ENCODE measurements at places on chromosomes 4 and X. TPM values are rescaled to one million over a fixed set of nuclear protein-coding genes. Genes with fewer than 3 reads are reported as not detected.
A peak's percentile ranks its signal among the peaks of the same experiment; 100 is the strongest.

DNA sequence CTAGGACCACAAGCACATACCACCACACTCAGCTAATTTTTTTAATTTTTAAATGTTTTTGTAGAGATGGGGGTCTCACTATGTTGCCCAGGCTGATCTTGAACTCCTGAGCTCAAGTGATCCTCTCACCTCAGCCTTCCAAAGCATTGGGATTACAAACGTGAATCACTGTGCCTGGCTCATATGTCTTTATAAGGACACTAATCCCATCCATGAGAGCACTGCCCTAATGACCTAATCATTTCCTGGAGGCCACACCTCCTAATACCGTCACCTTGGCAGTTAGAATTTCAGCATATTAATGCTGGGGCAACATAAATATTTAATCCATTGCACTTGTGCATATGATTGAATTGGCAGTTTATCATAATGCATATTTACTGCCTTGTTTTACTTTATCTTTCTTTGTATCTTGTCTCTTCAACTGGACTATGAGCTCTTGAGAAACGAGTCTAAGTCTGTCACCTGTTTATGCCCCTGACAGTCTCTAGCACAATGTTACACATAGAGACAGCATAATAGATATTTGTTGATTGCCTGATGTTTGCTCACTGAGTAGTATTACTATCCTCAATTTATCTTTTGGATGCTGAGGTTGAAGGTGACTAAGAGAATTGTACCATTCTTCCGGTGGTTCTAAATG, 172.0 kb downstream of the AASDH start:
- no peak for DNase-seq

GRCh38 chr4:82905205-82905604, 4.7 kb downstream of the THAP9 start:
- peak; percentile 54 for DNase-seq

DNA sequence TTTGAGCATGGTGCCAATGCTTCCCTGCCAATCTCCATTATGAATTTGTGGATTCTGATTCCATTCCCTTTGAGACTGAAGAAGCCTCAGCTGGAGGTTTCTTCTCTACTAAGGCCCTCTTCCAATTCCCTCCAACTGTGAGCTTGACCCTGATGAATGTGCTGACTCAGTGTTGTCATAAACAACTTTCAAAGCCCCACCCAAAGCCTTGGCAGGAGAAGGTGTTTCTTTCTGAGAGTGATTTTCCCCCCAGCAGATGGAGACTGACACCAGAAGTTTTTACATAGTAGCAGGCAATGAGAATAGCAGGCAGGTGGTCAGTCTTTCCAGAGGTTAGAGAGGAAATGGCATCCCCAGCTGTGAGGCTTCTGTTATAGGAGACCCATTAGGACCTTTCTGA, 53.1 kb downstream of the OCRL start:
- DNase-seq: no peak

The MAGEC2 gene
- total RNA-seq: not detected

The HSFX3 gene
- not detected for total RNA-seq

DNA sequence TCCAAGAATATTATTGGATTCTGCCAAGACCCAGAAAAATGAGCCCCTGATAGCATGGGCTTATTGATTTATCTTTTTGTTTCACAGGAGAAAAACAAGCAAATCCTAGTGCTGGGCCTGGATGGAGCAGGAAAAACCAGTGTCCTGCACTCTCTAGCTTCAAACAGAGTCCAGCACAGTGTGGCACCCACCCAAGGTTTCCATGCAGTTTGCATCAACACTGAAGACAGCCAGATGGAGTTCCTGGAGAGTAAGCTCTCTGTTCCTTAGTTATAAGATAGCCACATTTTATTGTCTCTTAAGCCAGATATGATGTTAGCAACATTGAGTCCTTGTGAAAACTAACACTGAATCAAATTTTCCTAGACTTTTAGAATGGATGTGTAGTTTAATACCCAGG, 5.5 kb downstream of the ARL9 start:
- no peak for DNase-seq

The AKAP14 gene
- not detected for total RNA-seq

The FAM149A gene
- total RNA-seq: not detected

DNA sequence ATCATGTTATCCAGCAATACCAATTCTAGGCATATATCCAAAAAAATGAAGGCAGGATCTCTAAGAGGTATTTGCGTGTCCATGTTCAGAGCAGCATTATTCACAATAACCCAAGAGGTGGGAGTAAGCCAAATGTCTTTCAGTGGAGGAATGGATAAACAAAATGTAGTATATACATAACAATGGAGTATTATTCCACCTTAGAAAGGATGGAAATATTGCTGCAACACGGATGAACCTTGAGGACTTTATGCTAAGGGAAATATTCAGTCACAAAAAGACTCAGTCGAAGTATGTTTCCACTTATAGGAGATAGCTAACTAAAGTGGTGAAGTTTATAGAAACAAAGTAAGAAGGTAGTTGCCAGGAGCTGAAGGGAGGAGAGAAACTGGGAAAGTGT, 74.3 kb downstream of the LARP1B start:
- no peak for DNase-seq

The RBMXL3 gene
- not detected for total RNA-seq

DNA sequence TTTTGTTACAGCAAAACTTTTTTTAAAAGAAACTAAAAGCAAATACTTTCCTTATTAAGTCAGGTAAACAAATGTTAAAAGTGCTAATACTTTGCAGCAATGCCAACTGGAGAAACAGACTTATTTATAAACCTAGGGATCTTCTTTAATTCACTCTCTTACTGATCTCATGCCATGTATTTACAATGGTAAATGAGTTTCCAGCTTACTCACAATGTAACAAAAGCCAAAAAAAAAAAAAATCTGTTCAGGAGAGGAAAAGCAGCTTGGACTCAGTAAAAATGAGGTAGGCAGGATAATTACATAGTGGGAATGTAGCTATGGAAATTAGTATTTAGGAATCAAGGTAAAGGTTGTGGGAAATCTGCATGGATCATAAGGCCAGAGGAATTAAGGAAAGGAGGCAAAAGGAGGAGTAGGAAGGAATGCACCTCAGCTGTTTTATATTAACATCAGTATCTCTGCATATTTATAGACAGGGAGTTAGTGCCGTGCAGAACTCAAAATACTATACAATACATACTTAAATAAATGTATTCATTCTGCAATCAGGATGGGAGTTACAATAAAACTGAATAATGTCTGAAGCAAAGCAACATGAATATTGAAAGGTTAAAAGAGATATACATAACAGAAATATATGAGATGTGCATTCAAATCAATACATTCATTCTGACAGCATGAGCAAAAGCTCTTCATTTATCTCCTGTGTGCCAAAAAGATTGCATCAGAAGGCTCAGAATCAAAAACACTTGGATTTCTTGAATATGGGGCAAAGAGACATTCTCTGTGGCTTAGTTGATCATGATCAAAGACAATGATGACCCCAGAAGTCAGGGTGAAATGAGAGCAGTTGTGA, 57.9 kb upstream of the ETNPPL start:
- no peak for DNase-seq

The SHROOM4 gene
- not detected for total RNA-seq

The RAB9B gene
- 0.35 TPM for total RNA-seq

The DIPK2B gene
- total RNA-seq: not detected

The SAGE1 gene
- total RNA-seq: not detected

The LANCL3 gene
- total RNA-seq: 0.18 TPM

DNA sequence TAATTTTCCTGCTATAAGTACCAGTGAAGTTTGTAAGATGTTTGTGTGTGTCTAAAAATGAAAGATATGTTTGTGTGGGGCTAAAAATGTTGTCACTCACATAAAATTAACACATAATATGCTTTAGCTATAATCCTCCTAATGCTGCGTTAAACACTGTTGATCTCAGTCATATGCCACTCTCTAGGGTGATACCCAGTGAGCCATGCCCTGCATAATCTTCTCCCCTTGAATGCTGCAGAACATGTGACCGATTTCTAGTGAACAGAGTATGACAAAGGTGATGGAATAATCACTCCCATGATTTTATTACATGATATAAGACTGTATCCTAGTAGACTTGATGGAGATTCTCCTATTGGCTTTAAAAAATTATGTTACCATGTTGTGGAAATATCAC, 119.1 kb upstream of the EPHA5 start:
- no peak for DNase-seq

DNA sequence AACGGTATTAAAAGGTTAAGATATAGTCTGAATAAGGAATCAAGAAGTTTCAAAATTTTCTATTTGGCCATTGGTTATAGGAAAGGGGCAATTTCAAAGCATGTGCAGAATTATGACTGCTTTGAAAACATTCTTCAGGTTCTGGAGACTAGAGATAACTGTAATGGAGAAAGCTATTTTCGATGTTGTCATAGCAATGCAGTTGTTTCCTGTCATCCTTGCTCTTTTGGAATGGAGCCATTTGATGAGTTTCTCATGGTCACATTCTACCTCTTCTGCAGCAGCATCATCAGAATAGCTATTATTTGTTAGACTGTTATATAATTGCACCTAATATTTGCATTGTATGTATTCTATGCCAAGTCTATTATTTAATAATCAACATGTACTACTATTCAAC, 368.2 kb upstream of the NR3C2 start:
- DNase-seq: no peak

The DCAF12L1 gene
- total RNA-seq: not detected

Data from activated CD4-positive, alpha-beta memory T cell treated with anti-CD3 and anti-CD28 coated beads, Interleukin-2, amount 10 ng/mL, durations not matched to agents 7 days and 5 days (primary cell).